ENCODE measurements at places on chromosomes 5 and 9.
A peak's percentile ranks its signal among the peaks of the same experiment; 100 is the strongest.

GRCh38 chr5:119347574-119347973 is 8.2 kb upstream of the TNFAIP8 start:
- DNase-seq = no peak

- DNase-seq = no peak
These were observed 61.5 kb downstream of the TMEM167A start for GRCh38 chr5:83015676-83016075.

DNA sequence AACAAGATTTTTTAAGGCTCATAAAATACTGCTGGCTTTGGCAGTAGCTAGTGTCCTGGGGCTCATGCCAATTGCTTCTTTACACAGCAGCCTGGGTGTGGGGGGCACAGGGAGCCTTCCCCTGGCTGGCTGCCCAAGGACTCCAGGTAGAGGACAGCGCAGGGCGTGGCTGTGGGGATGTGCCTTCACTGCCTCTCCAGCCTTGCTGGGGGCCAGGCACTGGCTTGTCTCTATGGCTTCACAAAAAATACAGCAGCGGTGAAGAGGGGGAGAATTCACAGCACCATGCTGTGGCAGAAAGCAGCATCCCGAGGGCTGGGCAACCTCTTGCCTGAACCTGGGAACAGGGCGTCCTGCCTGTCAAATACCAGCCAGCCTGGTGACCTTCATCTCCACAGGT is 57.4 kb downstream of the DAP start:
- DNase-seq = no peak

DNA sequence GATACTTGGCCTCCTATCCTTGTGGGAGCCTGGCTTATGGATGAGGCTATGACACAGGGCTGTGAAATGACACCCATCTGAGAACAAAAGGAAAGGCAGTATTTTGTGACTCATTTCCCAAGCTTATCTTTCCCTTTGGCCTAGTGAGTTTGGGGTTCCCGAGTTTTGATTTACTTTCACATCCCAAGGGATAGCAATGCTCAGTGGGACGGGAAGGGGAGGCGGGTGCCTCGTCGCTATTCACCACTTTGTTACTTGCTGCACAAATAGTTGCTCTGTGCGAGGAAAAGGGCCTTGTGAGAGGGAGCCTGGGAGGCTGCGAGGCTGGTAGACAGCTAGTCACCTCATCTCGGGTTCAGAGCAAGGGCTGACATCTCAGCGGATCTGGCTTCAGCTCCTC is 59.1 kb upstream of the ENTREP1 start:
- DNase-seq = no peak

- DNase-seq = no peak
These were observed 41.1 kb upstream of the ALDOB start for GRCh38 chr9:101476576-101477208.

- DNase-seq = no peak
These were observed 52.4 kb downstream of the RFX3 start for GRCh38 chr9:3473405-3473804.

DNA sequence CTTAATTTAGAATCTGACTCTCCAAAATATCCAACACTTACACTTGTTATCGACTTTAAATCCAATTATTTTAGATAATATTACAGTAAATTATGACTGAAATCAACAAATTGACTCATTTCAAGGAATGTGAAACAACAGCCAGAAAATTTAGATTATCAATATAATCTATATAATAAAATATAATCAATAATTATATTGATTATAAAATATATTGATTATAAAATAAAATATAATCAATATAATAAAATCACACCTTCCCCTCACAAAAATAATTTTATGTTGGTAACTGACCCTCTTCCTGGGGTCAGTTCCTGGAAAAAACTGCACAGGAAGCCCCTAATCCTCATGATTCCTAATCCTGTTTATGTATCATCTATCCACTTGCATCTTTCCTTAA is 91.1 kb downstream of the CEMIP2 start:
- DNase-seq = no peak

- no peak for DNase-seq
These were observed 86.0 kb downstream of the PAX5 start for GRCh38 chr9:36948051-36948450.

DNA sequence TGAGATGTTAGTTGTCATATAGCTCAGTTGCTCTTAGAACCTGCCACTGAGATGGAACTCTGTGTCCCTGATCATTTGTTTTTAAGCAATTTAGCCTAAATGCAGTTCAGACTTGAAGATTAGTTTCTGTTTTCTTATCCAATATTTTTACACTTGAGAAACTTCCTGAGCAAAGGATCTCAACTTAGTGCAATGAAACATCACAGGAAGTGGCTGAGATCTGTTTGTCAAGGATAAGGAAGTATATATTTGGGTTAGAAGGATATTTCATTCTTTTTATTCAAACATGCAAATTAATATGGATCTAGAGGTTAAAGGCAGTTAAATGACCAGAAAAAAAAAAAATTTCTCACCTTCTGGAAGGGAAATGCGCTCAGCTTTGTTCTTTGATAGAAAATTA is 19.7 kb upstream of the F2R start:
- DNase-seq = no peak

DNA sequence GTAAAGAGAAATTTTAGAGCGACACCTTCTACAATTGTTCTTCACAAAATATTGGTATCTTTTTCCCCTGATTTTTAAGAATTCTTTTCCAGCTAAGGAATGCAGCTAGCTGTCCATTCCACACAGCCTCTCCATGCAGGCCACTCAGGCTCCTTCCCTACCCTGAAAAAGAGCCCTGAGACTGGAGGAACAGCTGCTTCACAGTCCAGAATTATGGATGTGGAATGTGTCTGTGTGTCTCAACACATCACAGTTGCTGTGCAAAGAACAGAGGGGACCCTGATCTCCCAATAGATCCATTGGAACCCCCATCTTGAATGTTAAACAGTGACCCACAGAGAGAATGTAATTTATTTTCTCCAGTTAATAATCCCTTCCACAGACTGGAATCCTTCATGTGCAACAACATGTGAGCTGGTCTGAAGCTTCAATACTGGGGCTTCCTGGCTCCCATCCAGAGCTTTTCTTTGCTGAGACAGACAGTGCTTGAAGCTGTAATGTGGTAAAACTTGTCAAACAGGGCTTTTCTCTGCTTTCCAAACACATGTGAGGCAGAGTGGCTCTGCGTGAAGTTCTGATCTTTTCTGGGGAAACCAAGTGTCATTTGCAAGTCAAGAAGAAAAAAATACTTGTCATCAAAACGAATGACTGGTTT is 53.3 kb upstream of the SMC5 start:
- DNase-seq = no peak

GRCh38 chr5:6542421-6543345 is 90.2 kb downstream of the NSUN2 start:
- DNase-seq = no peak

GRCh38 chr9:11103525-11103924 is 490.7 kb upstream of the PTPRD start:
- no peak for DNase-seq

GRCh38 chr9:134049236-134049635 is 18.6 kb downstream of the BRD3 start:
- DNase-seq = no peak

DNA sequence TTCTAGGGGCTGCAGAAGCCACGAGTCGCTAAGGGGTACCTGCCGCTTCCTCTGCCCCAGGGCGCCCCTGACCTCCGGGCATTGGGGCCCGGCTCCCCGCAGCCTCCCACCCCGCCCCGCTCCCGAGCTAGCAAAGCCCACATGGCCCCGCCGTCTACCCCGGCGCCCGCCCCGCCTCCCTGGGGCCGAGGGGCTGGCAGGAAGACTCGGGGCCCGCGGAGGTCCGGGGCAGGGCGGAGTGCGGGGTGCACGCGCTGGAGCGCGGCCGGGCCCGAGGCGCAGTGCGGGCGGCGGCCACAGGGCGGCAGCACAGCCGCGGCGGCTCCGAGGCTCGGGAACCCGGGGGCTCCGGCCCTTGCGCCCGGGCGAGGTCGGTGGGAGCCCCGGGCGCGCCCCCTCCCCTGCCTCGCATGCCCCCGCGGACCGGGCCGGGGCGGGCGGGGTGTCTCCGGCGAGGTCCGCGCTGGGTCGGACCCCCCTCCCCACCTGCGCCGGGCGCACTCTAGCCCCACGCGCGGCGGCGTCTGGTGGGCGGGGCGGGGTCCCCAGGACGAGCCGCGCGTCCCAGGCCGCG is 6.7 kb downstream of the NRARP start:
- DNase-seq = no peak

DNA sequence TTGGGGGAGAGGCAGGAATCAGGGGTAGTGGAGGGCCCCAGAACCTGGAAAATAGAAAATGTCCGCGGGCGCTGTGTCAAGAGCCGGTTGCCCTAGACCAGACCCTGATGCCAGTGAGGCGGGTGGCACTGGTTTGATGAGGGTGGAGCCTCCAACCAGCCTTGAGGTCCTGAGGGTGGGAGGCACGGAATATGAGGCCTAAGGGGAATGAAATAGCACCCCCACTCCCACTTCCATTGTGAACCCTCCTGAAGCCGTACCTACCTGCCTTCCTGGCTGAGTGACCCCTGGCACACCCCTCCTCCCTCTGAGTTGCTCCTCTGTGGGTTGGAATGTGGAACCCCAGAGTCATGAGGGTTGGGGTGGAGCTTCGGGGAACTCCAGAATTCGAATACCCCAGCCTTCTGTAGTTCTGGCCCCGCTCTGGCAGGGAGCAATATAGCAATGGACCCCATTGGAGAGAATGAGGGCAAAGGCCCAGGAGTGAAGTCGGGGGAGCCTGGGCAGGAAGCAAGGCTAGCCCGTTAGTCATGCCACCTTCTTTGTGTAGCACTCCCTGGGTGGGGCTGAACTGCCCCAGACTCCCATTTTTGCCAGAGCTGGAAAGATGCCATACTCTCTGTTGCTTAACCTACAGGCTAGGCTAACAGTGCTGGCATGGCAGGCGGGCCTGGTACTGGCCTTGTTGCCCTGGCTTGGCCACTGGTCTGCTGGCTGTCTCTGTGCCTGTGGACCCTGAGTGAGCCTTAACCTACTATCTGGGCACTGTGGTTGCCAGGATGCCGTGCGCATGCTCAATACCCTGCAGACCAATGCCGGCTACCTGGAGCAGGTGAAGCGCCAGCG is 1.0 kb downstream of the FPGS start:
- DNase-seq = no peak

DNA sequence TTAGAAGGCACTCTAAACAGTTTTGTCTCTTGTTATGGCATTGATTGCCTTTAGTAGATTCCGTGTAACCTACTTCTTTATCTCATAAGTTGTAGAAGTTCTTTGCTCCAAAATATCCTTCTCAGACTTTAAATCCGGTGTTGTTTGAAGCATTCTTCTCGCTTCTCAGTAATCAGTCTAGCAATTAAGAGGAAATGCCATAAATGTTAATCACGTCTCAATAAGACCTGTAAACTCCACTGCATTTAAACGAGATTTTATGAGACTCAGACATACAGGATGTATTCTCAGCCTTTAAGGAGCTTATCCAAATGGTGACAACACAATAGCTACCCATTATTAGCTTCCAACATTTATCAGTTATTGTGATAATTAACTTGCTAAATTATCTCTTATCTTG is 7.7 kb upstream of the C5 start:
- DNase-seq = no peak

DNA sequence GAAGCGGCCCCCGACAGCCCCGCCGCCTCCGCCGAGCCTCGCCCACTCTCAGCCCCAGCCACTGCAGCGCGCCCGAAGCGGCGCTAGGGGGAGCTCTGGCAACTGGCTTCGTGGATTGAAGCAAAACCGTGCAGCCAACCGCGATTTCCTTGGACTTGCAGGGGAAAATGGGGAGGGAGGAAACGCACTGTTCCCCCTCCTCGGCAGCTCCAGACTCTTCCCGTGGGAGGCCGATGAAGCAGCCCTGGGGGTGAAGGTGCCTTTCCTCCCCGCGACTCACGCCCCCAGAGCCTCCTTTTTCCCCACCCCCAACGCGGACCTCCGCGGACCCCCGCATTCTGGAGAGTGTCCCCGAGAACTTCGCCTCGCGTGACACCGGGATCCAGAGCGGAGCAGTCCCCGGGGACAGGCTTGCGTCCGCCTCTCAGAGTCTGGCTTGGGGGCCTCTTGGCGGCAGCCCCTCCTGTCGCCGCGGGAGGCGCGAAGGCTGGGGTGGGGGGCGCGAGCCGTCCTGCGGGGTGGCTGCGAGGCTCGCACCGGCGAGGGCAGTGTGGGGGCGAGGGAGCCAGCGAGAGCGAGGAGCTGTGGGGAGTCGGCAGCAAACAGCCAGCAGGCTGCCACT is 3.8 kb downstream of the IER5L start:
- DNase-seq = peak; percentile 73

- no peak for DNase-seq
These were observed 66.1 kb downstream of the TRPM6 start for GRCh38 chr9:74821636-74822035.

Data from CD4-positive, alpha-beta T cell treated with Interleukin-6 at 100 ng/mL for 8 hours (primary cell).